Effector memory CD4-positive, alpha-beta T cell (primary cell): ENCODE measurements at places on chromosomes 3 and 15.

DNA sequence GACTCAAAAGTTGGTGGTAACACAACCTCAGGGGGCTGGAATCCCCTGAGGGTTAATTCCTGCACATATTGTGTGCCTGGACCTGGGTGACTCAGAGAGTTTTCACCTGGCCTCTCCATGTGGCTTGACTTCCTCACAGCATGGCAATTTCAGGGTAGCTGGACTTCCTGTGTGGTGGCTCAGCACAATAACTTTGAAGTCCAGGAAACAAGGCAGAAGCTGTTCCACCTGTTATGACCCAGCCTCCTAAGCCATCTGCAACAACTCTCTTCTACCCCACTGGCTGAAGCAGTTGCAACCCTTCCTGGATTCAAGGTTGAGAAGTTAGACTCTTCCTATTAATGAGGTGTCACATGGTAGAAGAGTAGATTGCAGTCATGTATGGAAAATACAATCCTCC lies 58.4 kb downstream of the EDEM1 start:
- no peak for DNase-seq

DNA sequence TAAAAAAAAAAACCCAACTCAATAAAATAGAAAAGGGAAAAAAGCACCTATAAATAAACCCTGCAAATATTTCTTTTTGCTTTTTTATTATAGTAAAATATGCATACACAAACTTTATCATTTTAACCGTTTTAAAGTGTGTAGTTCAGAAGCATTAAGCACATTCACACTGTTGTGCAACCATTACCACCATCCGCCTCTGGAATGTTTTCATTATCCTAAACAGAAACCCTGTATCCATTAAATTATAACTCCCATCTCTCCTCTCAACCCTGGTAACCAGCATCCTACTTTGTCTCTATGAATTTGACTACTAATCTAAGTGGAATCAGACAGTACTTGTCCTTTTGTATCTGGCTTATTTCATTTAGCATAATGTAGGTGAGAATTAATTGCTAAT lies 15.0 kb downstream of the CDCP1 start:
- no peak for DNase-seq

DNA sequence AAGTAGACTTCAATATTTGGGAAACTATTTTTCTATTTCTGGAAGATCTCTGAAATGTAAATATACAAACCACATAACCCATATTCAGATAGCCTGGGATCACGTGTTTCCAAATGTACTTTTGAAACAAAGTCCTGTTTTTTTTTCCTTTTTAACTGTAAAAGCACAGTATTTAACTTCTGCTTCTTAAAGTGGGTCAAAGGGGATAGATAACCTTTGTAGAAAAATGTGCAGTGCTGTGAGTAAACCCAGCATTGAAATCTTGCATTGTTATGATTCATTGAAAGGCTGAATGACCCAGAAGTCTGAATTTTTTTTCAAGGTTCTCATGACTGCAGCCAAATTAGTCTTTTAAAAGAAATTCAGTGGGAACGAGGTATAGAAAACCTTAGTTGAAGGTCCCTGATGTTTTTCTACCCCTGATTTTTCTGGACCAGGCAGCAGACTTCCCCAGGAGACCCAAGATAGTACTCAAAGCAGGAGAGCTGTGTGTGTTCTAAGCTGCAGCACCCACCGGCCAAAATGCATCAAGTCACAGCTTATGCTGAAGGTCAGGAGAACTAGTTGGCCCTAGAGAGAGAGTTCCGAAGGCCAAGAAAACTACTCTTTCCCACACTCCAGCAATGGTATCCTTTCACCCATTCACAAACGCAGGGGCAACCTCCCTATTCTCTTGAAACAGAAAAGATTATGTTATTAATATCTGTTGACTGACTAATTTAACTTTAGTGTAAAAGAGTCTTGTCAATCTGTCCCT lies 43.6 kb upstream of the APH1B start:
- DNase-seq: no peak

DNA sequence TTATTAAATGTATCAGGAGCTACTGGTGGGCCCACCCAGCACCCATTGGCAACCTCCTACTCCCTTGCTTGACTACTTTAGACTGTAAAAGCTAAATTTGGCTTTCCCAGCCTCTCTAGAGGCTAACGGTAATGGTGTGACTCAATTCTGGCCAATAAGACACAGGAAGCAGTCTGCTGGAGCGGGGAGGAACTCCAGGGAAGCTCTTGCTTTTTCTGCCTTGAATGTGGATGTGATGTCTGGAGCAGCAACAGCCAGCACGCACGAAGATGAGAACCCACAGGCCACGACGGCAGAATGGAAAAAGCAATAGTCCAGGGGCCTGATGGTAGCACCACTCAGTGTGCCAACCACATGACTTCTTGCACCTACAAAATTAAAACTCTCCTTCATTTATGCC lies 39.9 kb downstream of the RAB6B start:
- no peak for DNase-seq

- DNase-seq: no peak
Measured at GRCh38 chr3:22795917-22796316, 407.2 kb upstream of the UBE2E2 start.

DNA sequence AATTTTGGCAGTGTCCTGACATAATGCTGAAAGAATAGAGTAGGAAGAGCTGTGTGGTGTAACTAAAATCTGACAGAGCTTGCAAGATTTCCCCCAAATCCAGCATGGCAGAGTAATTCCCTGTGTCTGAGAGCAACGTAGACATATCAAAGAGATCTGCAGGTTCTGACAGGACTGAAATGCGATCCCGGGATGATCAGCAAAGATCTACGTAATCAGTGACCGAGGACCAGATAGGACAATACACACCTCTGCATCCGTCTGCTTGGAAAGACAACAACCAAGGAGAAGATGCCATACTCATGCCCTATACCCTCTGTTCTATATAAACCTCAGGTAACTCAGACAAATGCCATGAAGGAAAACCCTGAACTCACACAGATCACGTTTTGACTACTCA lies 26.6 kb upstream of the SYNPR start:
- no peak for DNase-seq

DNA sequence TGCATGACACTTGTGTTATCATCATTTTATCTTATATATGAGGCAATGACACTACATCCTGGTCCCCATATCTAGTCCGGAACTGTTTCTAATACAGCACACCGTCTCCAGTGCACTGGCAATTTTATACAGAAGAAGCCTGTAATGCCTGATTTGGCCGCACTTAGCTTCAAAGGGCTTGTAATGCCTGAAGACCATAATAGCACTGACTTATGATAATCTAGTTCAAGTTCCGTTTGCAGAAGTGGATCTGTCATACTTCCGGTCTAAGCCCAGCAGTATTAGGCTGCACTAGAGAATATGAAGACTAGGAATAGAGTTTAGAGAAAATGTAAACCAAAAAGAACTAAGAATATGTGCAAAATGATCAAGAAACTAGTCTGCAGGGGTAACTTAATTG lies 1.3 kb downstream of the BNIP2 start:
- no peak for DNase-seq

DNA sequence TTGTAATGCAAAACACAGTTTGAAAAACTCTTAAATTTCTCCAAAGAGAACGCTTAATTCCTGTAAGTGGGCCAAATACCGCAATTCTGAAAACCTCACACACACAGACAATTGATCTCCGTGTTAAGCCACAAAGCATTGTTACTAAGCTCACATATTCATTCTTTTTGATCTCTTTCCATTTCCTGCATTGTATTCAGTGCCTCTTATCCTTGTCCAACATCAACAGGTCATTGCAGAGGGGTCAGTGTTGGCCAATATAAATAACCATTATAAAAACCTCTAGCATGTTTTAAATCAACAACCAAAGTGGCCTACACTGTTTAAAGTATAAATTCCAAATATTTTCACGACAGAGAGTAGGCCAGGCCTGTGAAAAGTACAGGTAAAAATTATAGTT lies 171.1 kb downstream of the PDZRN3 start:
- DNase-seq: no peak

DNA sequence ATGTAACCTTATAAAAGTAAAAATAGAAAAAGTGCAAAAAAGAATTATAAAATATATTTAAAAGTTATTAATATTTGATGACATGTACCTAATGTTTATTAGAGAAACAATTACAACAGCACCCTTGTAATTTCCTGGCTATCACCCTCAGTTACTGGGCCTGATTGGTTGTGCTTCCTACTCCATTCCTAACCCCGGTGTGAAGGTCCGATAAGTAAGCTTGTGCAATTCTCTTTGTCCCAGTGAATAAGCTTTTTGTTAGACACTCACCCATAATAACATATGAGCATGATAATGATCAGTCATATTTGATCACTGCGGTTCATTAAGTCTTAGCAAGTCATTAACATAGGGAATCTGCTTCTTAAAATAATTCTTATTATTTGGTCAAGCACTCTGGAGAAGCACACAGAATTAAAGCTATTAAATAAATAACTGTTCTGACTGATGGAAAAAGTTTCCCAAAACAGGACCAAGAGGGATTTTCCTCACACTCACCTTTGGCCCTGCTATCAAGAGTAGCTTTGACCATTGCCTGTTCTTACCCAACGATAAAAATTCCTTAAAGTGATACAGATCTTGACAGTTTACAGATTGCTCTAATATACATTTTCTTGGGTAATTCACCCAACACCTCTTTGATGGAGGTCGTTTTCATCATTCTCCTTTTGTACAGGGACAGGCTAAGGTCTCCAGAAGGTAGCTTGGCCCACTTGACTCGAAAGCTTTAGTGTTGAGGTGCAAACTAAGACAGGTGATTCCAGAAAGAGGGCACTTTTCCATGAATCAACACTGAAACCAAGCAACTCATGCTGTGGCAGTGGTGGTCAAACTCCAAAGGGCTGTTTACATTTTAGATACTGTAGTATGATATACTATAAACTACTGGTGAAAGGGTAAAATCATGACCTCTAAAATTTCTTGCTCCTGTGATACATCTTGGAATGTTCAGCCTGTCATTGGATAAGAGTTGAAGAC lies 543.0 kb upstream of the KCNMB2 start:
- DNase-seq: no peak

GRCh38 chr3:156818890-156819289 lies 7.3 kb upstream of the LEKR1 start:
- DNase-seq: no peak

DNA sequence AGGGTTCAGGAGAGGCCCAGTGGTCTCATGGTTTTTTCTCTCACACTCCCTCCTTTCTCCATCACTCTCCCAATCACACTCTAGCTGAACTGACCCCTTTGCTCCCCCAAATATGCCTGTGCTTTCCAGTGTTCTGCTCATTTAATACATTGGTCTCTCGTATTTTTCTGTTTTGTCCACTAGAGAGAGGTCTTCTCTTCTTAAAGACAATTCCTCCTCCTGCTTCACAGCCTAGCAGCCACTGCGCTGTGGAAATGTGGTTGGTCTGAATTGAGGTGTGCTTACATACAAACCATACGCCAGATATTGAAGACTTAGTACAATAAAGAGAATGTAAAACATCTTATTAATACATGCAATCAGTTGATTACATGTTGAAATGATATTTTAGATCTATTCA lies 60.6 kb upstream of the XCR1 start:
- DNase-seq: no peak

- DNase-seq: no peak
Measured at GRCh38 chr3:168371846-168372245, 276.1 kb upstream of the GOLIM4 start.

DNA sequence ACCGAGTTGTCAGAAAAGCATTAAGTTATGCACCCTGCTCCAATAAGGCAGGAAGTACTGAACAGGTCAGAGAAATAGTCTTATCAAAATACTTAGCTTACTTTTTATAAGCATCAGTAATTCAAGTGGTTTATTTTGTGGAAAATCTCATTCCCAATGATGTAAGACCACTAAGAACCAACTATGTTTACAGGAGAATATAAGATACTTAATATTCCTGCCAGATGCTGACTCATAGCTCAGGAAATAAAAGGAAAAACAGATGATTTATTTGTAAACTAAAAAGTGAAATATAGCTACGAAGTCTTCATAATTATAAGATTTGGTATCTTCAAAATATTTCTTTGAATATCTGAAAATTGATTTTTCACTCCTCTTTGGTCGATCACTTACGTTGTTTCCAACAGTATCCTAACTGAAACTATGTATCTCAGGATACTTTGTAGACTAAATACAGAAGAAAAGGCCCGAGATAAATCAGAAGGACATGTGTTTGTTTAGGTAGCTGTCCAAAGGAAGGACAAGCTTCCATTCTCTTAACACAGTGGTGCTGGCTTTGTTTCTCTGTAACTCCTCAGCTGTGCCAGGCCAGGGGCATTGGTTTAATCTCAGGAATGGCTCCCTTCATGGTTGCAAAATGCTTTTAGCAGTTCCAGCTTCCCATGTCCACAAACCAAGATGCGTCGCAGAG lies 295.8 kb downstream of the GBE1 start:
- no peak for DNase-seq

- DNase-seq: no peak
Measured at GRCh38 chr3:54066253-54066652, 56.1 kb upstream of the CACNA2D3 start.

- DNase-seq: no peak
Measured at GRCh38 chr3:50617096-50617791, at the start of gene MAPKAPK3. MAPKAPK3 (plus strand) TSS chr3:50617151; CDS start chr3:50617566, 415 bp downstream.

GRCh38 chr3:143348486-143349327 lies 229.1 kb downstream of the CHST2 start:
- DNase-seq: no peak

GRCh38 chr3:113968986-113969385 lies 21.2 kb downstream of the ZDHHC23 start:
- DNase-seq: no peak

GRCh38 chr3:197165890-197166289 lies 132.5 kb downstream of the DLG1 start:
- no peak for DNase-seq

- DNase-seq: no peak
Measured at GRCh38 chr3:113535898-113536297, 3.5 kb downstream of the SIDT1 start.

GRCh38 chr3:97138914-97139541 lies 324.6 kb downstream of the EPHA6 start:
- no peak for DNase-seq

- DNase-seq: no peak
Measured at GRCh38 chr15:93048759-93049161, 40.3 kb downstream of the RGMA start.

DNA sequence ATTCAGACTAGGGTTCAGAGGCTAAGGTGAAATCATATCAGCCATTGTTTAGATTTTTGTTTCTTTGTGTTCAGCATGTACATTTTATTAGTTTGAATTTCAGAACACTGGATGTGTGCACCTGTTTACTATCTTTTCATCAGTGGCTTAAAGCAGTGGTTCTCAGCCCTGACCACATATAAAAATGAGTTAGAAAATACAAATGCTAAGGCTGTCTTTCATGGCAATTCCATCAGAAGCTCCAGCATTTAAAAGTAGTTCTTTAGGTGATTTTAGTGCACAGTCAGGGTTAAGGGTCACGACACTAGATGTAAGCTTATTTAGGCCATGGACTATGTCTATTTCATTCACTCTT lies 213.5 kb downstream of the NECTIN3 start:
- DNase-seq: no peak
